ENCODE measurements at places on chromosomes 11 and 22.

DNA sequence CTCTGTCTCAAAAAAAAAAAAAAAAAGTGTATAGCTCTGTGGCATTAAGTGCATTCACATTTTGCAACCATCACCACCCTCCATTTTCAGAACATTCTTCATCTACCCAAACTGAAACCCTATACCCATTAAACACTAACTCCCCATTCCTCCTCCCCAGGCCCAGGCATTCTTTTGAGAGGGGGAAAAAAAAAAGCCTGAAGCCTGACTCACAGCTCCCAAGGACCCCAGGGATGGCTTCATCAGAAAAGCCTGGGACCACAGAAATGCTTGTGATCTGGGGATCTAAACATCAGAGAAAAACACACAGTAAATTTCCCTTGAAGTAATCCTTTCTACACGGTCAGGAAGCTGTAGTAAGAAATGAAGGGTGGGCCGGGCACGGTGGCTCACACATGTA is 10.7 kb upstream of the GTSE1 start:
- DNase-seq = no peak

DNA sequence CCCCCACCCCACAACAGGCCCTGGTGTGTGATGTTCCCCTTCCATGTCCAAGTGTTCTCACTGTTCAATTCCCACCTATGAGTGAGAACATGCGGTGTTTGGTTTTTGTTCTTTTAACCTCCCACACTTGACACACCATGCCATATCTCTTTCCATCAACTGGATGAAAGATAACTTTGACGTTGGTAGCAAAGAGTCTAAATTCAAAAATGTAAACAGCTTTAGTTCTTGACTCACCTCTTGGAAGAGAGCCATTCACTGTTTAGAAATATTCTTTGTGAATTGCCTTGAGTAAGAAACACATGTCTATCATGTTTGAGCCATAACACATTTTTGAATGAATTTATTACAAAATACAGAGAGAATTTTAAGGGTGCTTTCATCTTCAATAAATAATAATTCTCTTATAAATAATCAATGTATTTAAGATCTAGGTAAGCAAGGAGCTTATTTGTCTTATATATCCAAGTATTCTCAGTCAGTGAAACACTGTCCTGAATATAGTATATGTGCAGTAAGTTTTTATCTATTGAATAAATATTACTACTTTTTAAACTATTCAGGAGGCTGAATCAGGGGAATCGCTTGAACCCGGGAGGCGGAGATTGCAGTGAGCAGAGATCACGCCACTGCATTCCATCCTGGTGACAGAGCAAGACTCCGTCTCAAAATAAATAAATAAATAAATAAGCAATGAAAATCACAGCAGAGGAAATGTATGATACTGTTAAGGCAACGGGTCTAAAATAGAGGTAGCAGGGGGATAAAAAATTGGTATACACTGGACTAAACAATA is 6.7 kb downstream of the CARD18 start:
- no peak for DNase-seq

GRCh38 chr11:2890466-2891294 is 5.1 kb upstream of the CDKN1C start:
- DNase-seq = no peak

DNA sequence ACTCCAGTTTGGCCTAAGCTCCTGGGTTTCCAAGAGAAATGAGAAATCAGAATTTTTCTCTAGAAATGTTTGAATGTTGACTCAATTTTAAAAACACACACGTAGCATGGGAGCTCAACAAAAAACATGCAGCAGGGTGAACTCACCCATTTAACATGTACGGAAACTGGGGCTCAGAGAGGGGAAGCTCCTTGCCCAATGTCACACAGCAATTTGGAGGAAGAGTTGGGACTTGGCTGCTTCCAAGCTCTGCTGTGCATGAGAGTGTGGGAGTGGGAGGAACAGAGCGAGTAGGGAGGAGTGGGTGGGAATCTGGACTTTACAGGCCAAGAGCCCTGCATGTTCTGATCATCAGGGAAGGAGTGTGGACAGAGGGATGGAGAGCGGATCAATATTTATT is 5.9 kb downstream of the TPST2 start:
- DNase-seq = no peak

DNA sequence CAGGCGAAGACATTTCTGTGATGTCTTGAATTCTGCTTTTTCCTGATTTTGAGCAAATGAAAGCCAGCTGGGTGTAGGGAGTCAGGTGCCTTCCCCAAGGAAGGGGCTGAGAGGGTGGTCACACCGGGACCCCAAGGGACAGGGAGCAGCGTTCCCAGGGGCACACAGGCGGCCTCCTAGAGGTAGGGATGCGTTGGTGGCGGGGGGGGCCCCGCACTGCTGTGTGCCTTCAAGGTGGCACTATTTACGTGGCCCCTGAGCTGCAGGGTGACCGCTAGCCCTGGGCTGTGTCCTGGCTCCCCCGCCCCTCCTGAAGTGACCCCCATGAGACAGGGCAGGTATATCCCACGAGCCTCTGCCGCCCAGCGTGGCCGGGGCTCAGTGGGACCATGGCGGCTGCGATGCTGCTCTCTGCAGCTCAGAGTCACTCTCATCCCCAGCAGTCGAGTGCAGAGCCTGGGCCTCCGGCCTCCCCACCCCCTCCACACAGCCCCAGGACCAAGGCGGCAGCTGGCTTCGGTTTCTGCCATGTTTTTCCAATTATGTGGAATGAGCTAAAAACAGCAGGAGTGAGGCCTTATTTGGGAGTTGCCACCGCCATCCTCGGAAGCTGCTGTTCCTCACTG is 60.9 kb downstream of the LRP5 start:
- DNase-seq = no peak

DNA sequence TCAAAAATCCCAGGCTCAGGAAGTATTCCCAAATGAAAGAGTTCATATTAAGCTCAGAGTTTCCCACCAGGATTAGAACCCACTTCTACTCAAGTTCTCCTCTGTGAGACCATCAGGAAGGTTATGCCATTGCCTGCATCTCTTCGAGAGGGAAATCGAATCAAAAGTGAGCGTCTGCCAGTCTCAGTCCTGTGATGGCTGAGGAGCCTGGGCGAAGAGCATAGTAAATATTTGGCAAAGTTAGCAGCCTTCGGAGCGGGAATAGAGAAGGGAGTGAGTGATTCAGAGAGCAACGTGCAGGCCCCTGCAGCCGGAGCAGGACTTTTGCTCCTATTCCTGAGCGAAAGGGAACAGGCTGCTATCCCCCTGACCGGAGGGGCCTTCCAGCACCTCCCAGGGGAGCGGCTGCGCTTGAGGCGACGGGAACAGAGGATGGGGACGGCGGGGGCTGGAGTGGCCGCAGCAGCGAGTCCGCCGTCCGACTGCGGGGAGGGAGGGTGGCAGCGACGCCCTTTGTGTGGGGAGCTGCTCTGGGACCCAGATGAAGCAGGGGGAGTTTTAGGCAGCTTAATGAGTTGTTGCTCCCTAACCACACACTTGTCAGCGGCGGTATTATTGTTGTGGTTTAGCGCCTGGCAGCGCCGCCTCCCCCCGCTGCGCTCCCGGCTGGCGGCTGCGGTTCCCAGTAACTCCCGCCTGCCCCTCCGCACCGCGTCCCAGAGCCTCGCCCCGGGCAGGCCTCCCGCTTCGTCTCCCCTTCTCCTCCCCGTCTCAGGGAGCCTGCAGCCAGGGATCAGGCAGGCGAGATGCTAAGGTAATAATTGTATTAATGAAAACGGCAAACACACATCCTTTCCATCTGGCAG is 21.7 kb upstream of the NRGN start:
- DNase-seq = peak; percentile 21

- no peak for DNase-seq
Observed at GRCh38 chr11:37968148-37968547, 1370.1 kb upstream of the RAG2 start.

Measured in effector memory CD8-positive, alpha-beta T cell (primary cell).